AG09309 (cell line): ENCODE measurements at places on chromosomes 4 and X.

GRCh38 chr4:71006203-71006907 is 12.9 kb downstream of the DCK start:
- DNase-seq: no peak

DNA sequence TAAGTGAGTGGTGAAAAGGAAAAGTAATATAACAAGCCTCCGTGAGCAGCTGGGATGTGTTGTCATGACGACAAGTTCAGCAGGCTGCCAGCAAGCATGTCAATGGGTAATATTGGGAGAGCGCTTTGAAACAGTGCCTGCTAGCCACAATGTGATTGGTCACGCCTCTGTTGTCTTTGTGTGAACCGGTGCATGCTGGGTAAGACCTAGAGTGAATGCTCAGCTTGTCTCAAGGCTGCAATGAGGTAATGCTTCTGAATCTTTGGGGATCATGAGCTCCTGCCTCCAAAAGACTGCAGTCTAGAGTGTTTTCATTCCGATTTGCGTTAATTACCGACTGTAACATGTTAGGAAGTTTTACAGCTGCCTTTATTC is 54.9 kb downstream of the STOX2 start:
- DNase-seq: no peak

GRCh38 chrX:153609917-153610835 is 11.2 kb upstream of the CCNQ start:
- no peak for DNase-seq

DNA sequence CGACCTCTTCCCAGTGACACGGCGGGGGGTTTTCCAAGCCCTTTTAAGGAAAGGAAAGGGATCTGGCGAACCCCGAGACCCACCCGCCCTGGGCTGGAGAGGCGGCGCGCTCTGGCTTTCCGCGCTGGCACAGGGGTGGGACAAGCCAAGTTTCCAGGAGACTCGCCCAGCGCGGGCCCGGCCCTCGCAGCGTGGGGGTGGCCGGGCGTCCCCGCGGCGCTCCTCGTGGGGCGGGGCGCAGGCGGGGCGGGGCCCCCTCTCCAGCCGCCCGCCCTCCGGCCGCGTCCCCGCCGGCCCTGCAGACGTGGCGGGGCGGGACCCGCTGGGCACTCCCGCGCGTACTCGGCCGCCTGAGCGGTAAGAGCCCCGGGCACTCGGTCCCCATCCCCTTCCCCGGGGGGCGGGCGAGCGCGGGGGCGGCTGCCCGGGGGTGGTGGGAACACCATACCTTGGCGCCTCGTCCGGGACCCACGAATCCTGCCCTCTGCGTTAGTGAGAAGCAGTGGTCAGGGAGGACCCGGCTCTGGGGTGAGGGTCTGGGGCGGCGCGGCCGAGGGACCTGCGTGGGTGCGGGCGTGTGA is at the start of gene FAM114A1:
TSS of gene FAM114A1 (plus strand) at position 329 of the 581 bp plus-strand sequence. CDS start 10,273 bp downstream, outside the sequence.
- no peak for DNase-seq

DNA sequence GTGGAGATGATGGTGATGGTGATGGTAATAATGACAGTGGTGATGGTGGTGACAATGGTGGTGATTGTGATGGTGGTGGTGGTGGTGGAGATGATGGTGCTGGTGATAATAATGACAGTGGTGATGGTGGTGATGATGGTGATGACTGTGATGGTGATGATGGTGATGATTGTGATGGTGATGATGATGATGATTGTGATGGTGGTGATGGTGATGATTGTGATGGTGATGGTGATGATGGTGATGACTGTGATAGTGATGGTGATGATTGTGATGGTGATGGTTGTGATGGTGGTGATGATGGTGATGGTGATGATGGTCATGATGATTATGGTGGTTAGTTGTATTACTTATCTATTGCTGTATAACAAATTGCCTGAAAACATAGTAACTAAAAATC is 108.9 kb upstream of the NKX1-1 start:
- DNase-seq: no peak

DNA sequence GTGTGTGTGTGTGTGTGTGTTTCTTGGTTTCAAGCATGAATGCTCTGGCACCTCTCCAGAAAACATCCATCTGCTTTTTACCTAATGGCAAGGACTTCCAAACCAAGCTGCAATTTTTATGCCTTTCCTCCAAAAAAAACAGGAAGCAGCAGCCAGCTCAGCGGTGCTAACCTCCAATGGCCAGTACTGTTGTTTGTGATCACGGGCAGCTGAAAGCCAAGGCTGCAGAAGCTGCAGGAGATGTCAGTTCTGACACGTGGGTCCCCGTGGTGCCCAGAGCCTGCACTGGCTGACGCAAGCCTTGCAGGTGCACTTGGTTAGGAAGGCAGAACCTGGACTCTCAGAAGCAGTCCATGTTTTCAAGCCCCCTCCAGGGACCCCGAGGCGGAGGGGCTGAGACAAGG is 313.6 kb upstream of the DDX53 start:
- no peak for DNase-seq

DNA sequence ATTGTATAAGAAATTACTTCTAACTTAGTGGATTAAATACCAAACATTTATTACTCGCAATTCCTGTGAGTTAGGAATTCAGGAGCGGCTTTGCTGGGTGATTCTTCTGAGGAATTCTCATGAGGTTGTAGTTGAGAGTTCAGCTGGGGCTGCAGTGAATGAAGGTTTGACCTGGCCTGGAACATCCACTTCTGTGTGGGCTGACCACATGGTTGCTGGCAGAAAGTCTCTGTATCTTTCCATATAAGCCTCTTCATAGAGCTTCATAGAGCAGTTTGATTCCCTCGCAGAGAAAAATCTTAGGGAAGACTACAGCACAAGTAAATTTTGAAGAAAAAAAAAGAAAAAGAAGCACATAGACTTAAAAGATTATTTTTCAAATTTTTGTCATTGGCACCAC is 339.7 kb upstream of the NWD2 start:
- DNase-seq: no peak

- DNase-seq: peak; percentile 96
These were observed 28.5 kb upstream of the FGF2 start for GRCh38 chr4:122798101-122798500.

- DNase-seq: no peak
These were observed 69.2 kb downstream of the PHKA1 start for GRCh38 chrX:72644946-72645345.

- no peak for DNase-seq
These were observed 2.4 kb upstream of the MBNL3 start for GRCh38 chrX:132491191-132491590.

GRCh38 chr4:158783785-158784184 is 15.0 kb downstream of the FNIP2 start:
- DNase-seq: no peak

GRCh38 chr4:75786938-75787337 is 62.6 kb downstream of the USO1 start:
- no peak for DNase-seq

DNA sequence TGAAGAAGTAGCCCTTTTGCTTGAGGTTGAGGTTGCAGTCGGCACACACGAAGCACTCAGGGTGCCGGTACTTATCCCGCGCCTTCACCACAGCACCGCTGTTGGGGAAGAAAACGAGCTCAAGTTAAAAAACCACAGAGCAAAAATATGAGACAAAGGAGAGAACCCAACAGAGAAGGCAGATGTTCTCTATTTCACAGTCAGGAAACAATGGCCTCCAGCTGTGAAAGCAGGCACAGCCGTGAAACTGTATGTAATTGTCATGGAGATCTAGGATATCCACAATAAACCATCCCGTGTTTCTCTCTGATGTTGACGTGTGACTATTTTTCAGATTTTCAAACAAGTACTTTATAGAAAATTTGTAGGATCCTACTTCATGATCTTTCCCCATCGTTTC is 30.9 kb upstream of the CCDC110 start:
- no peak for DNase-seq

DNA sequence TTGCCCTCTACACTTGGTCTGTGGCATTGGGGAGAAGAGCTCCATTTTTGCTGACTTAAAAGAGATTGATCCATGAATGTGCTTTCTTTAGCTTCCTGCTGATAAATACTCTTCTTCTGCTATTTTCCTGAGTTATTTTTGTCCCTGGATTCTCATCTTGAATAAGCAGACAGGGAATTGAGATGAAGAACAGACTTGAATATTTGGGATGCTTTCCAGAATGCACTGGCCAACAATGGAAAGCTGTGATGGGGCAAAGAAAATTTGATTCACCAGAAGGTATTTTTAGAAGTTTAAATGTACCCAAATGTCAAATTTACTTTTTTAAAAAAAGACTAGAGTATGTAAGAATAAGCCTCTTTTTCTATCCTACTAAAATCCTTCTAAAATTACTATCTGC is 309.9 kb upstream of the PPP1R2C start:
- DNase-seq: no peak

DNA sequence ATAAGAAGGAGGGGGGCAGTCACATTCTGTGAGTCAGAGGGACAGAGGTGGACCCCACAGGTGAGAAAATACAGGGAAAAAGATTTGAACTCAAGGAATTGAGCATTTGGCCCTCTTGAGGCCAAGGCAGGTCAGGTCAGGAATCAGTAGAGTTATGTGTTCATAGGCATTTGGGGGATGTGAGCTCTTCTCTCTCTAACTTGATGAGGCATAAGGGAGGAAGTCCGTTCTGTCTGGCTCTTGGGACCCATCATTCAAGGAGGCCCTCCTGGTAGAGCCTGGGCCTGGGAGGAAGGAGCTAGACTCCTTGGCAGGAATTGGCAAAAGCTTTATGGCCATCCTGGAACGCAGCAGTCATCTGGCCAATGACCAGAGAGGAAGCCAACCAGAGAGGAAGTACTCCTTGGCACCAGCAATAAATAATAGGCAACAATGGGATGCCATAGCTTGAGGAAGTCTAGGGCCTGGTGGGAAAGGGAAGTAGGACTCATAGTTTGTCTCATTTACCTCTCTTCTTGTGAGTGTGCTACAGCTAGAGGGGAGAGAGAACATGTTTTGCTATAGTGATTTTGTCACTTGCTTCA is 53.0 kb downstream of the MSN start:
- DNase-seq: no peak

GRCh38 chrX:147485207-147485606 is 426.5 kb upstream of the FMR1 start:
- no peak for DNase-seq

GRCh38 chr4:173056271-173056670 is 112.3 kb upstream of the GALNT7 start:
- DNase-seq: no peak

GRCh38 chr4:80183250-80184052 is 13.9 kb upstream of the PRDM8 start:
- DNase-seq: no peak

GRCh38 chr4:122621016-122621507 is at the start of gene IL21:
Gene IL21, minus strand, starts transcription at chr4:122621066. Its CDS starts 55 bp downstream, at chr4:122621011.
- DNase-seq: no peak

DNA sequence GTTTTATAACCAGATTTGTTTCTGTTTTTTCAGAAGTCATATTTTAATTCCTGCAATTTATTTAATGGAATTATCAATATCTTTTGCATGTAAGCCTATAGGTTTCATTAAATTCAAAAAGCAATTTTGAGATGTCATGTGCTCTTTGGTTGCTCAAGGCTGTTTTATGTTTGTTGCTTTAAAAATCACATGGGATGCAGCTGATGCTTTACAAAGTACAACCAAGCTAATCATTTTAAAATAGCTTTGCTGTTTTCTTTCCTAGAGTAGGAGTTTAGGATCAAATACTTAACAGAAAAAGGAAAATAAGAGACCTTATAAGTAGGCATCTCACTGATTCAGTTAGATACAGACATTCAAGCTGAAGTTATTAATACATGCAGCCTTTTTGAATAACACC is 11.3 kb downstream of the CPEB2 start:
- no peak for DNase-seq

DNA sequence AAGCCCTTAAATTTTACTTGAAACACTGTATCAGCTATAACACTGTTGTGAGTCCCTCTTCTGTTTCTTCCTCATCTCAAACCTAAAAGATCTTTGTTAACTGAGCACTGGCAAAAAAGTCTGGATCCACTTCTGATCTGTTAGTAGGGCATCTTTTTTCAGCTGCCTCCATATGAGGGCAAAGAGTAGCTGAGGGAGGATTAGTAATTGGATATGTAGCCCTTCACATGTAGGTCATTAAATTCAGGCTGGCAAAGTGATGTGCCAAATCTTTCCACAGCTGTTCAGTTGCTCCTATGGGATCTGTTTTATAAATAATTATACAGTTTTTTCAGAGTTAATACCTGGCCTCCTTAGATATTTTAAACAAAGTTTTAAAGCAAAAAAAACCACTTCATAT is 1.1 kb upstream of the TRMT10A start:
- no peak for DNase-seq

DNA sequence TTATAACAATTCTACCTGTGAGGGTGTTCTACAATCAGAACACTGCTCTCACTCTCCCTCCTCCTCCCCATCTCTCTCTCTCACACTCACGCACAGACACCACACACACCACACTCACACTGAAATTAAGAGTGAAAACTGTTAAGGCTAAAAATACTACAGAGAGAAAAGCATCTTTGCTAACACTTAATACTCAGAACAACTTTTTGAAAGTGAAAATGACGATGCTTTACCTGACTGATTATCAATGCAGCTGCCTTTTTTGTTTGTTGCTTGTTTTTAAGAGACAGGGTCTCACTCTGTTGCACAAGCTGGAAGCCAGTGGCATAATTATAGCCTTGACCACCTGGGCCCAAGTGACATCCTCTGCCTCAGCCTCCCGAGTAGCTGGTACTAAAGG is 222.4 kb downstream of the APBB2 start:
- no peak for DNase-seq

DNA sequence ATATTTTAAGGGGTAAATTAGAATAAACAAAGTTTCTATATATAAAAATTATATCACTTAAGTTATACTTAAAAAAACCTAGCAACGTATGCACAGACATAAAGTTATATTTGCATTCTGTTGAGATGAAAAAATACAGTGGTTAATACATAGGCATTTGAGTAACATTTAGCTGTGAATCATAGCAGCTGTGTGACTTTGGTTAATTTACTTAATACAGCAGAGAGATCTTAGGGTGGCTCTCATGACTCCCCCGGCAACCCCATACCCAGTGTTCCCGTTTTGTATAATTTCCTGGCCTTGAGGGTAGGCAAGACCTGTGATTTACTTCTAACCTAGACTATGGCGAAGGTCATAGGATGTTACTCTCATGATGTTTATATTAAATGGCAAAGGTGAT is 504.8 kb downstream of the INPP4B start:
- DNase-seq: no peak

DNA sequence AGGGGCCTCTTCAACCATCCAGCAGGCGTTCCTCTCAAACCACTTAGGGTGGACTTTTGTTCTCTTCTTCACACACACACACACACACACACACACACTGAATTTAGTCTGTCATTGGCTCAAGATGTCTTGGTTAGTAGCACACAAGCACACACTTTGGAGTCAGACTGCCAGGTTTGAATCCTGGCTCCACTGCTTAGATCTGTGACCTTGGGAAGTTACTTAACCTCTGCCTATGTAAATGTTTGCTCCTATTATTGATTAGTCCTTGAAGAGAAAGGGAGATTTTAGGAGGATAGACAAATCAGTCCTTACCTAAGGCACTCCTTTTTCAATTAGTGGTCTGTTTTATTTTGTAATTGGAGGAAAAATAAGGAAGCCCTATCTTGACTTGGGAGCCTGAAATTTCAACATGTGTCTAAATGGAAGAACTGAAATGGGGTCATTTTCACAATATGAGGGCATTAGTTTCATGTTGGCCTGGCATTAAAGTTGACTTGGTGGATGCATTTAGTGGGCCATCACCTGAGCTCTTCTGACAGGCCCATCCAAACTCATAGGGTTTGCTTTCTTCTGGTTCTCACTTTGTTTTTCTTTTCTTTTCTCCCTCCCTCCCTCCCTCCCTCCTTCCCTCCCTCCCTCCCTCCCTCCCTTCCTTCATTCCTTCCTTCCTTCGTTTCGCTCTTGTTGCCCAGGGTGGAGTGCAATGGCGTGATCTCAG is 13.3 kb upstream of the TMEM131L start:
- DNase-seq: no peak
